ENCODE measurements at places on chromosomes 5 and 9.

DNA sequence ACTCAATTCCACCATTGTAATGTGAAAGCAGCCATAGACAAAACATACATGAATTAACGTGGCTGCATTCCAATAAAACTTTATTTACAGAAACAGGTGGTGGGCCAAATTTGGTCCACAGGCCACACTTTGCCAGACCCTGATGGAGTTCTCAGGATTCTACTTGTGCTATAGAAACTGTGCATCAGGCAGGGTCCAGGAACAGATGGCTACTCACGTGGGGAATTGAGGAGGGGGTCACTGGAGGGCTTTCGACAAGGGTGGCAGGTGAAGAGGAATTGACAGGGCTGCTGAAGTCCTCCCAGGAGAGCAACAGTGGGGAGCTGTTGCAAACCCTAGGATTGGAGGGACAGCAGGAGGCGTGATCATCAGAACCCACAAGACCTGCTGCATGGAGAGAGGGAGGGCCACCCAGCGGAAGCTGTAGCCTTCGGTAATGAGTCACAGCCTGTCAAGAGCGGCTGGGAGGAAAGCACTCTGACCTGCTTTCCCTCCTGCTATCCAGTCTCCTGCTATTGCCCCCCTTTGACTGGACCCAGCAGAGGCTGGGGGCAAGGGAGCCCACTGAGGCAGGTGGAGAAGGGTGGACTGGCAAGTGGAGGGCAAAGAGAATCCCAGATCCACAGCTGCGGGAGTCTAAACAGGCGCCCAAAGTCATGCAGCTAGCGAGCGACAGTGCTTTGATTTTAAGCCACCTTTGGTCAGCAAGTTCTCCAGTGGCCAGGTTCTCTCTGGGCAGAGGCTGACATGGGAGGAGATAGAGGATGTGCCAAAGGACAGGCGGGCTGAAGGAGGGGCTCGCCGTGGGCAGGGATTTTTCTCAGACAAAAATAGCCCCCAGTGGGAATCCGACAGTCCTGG is 138.3 kb upstream of the SMIM23 start:
- DNase-seq, result no peak

DNA sequence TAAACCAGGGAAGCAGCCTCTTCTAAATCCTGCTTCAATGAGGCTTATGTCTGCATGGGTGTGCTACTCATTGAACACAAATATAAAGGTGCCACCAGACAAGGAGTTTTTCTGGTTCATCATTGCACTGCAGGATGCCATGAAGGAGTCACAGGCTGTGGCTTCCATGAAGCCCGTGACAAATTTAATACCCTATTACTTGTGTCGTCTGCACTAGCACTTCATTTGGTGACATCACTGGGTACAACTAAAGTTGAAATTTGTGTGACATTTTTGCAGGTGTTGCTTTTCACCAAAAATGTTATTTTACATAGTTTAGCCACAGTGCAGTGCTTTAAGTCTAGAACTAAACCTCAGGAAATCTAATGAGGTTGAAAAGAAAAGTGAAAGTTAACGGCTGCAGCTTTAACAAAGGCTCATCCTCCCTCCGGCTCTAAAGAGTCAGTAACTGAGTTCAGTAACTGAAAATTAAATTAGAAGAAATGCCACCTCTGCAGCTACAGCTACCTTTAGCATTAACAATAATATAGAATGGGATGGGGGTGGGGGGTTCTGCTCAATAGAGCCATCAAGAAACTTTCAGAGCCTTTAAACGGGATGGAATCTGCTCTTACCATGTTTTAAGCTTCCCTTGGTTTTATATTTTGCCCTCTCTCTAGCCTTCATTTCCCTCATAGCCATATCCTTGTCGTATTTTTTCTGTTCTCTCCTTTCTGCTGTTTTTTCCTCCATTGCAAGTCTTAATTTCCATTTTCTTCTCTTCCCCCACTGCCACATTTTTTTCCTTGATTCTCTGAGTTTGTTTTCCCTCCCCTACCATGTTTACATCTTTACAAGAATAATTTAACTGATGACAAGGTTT is 233.8 kb upstream of the TMEM161B start:
- no peak for DNase-seq

DNA sequence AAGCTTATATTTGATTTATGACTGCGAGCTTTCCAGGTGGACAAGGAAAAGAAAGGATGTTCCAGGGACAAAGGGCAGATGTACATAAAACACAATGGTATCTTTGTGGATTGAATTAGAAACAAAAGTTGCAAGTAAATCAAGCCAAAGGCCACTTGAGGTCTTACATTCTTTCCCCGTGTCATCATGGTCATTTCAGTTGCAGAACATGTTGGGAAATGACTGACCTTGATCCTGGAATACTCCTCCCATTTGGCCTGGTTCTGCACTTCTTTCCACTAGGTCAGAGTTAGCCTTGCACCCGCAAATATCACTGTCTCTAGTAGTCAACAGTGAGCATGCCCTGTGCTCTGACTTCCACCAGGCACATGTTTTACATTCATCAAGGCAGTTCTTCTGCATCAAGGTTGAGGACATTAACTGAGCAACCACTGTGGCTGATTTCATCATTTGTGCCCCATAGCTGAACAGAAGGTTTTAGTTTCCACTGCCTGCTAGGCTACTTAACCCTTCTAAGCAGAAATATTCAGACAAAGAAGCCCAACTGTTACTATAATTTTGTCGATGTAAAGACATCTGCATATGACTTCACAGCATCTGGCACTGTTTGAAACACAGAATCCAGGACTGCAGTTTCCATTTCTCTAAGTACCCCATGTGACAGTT is 1161.7 kb upstream of the DMAC1 start:
- no peak for DNase-seq

DNA sequence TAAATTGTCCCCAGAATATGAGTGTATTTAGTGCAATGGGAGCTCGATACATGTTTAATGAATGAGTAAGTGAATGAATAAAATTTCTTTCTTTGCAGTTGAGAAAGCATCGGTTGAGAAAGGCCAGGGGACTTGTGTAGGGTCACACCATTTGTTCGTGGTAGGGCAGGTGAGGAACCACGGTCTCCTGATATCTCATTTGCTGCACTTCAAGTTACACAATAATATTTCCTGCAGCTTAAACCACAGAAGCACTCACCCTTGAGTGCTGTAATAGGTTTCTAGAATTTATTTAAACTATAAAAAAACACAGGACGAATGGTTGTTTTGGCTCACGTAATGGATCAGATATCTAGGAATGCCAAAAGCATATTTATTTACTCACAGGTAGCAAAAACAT is 429.8 kb downstream of the SPATA31D1 start:
- no peak for DNase-seq

DNA sequence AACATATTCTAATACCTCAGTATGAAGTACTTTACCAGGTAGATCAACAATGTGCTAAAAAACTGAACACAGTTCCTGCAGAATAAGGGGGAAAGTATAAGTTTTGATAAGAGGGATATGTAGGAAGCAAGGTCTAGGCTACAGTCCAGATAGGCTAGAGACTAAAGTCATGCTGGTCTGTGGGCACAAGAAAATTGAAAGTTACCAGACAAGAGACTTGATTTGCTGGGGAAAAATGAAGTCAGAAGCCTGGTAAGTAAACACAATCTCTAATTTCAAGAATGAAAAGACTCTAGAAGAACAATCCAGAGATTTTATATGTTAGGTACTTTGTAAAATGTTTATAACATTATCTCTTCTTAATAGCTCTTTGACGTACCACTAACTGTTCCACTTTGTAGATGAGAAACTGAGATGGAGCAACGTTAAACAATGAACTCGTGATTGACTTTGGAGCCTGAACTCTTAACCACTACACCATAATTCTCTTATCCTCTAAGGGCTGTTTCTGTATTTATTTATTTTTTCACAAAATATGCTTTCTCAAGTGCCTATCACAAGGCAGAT is 19.5 kb downstream of the ADAMTS6 start:
- no peak for DNase-seq

GRCh38 chr5:159844267-159845121 is 71.8 kb upstream of the ADRA1B start:
- DNase-seq, result no peak

- no peak for DNase-seq
Measured at GRCh38 chr9:18941060-18941740, 91.8 kb downstream of the SAXO1 start.

DNA sequence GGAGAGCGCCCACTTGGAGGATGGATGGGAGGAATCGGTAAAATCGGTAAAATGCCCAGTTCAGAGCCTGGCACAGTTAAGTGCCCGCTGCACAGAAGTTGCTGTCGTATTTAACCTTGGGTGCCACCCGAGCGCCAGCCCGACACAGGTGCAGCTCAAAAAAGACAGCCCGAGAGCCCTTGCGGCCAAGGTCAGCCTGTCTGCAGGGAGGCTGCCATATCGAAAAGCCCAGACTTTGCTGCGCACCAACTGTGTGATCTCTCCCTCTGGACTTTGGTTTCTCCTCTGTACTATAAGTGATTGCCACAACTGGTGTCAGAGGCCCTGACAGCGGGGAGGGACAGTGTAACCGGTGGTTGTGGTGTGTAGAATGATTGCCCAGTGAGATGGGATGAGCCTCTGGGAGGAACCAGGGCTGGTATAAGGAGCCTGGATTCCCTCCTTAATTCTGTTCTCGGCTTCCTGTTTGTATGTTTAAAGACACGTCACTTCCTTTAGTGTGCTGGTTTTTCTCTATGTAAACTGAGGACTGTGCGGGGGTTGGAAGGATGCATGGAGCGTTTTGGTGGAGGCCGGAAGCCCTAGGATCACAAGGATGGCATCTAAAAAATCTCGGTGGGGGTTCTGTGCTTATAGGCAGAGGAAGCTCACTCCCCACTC is 792 bp downstream of the NTMT1 start:
- DNase-seq, result no peak

DNA sequence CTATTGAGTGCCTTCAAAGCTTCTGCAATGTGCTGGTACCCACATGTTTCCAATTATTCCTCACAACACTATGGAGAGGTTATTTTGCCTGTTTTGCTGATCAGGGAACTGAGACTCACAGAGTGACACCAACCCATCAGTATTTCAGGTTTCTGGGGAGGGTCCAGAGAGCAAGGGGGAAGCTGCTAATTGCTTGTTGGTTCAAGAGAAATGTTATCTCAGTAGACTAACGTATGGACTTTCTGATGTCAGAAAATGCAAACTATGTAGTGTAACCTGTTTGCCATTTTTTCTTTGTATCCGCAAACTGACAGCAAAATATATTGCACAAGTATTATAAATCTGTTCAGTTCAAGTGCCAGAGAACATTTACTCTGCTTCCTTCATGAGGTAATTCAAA is 108.3 kb upstream of the MSX2 start:
- DNase-seq, result no peak

DNA sequence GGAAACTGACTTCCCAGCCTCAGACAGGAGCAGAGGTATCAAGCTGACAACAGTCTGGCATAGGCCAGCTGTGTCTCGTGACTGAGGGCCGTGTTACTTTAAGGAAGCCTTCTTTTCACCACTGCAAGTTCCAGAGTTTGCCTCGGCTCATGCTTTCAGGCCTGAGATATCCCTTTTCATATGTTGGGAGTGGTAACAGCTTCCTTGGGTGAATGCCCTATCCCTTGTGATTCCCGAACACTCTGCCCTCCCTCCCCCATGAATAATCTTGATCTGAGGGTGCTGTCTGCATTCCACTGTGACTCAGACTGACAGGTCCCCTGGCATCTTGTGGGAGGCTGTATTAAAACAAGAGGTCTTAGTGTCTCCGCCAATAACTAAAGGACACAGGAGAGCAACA is 49.7 kb upstream of the ARL15 start:
- DNase-seq, result no peak

- no peak for DNase-seq
Measured at GRCh38 chr5:56290378-56291078, 57.4 kb upstream of the ANKRD55 start.

DNA sequence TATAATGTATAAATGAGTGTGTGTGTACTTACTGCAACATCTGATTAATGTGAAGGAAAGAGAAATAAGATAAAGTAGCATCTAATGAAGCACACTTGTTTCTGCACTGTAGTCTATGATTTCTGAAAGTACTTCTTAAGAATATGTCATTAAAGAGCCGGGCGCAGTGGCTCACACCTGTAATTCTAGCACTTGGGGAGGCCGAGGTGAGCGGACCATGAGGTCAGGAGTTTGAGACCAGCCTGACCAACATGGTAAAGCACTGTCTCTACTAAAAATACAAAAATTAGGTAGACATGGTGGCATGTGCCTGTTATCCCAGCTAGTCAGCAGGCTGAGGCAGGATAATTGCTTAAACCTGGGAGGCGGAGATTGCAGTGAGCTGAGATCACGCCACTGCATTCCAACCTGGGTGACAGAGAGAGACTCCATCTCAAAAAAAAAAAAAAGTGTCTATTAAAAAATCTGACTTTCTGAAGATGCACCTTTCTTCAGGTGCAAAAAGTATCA is 556.9 kb downstream of the PTPRD start:
- DNase-seq, result no peak

DNA sequence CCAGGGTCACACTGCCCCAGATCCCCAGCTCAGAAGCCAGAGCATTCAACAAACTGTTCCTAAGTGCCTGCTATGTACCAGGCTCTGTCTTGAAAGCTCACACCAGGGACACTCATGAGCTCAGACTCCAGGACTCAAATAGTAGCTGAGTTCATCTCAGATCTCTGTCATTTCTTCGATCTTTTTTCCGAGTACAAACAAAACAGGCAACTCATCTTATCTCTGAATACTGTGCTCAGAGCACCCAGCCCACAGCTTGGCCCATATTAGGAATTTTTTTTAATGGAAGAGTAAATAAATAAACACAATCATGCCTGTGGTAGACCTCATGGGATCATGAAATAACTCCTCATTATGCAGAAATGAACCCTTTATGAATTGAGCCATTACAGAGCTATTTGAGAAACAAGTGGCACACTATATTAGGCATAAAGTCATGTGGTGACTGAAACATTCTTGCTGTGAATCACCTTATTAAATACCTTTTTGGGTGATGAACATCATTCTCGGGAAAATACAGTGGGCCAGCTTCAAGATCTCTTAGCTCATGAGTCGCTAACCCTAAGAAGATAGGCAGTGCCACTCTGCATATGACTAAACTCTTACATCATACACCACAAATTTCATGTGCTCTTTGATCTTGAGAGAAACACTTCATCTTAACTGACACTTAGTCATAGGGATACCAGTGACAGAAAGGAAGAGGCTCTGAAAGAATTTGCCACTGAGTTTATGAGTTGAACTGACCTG is 9.9 kb downstream of the SH3RF2 start:
- DNase-seq, result no peak

GRCh38 chr9:6686396-6686795 is 40.9 kb upstream of the GLDC start:
- no peak for DNase-seq

DNA sequence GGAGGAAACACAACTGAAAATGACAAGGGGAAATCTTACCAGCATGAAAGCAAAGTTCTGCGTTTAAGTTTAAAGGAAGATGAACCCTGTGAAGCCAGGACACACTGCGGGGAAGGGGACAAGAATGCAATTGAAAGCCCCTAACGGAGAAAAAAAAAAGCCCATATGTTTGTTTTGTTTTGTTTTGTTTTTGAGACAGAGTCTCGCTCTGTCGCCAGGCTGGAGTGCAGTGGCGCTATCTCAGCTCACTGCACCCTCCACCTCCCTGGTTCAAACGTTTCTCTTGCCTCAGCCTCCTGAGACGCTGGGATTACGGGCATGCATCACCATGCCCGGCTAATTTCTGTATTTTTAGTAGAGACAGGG is 2.9 kb downstream of the STK10 start:
- DNase-seq, result no peak

GRCh38 chr5:143030349-143030748 is 260.2 kb downstream of the ARHGAP26 start:
- no peak for DNase-seq

All from stimulated activated CD4-positive, alpha-beta T cell treated with anti-CD3 and anti-CD28 coated beads, Interleukin-1b, Interleukin-23, amount 100 ng/mL, for 1 hour (primary cell).